ENCODE measurements at places on chromosomes 5 and 9.

DNA sequence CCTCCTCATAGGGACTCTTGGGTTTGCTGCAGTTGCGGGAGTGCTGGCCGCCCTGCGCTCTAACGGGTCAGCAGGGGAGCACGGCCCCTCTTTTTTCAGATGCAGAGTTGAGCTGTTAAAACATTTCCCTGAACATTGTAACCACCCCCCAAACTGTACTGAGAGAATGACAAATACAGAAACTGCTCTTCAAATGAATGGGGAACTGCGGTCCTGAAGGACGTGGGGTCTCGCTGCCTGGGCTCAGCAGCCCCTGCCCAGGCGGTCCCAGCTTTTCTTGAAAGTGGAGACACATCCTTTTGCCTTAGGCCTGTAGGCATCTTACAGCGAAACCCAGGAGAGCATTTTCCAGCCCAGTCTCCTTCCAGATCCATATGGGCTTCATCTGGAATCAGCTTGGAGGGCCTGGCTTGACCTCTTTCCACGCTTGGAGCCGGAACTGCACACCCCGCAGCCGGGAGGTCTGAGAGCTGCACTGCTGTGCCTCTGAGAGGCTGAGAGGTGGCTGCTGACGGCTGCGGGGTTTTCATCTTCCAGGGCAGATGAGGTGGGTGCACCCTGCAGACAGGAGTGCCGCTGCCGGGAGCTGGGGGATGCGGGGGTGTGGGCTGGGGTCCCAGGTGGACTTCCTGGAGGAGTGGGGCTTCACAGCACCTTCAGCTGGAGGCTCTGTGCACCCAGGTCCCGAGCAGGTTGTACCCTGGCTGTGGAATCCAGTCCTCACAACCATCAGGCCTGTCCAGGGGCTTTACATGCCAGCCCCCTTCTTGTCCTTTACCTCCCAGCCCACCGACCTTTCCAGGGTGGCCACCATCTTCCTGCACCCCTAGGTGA, 1.2 kb upstream of the AGPAT2 start:
- no peaks in the 10 kb centered on the region for H3K4me1 ChIP-seq
- H3K4me3 ChIP-seq = no peak overlapping the region
- H3K27me3 ChIP-seq = no peaks in the 10 kb centered on the region
- no peaks in the 10 kb centered on the region for H3K36me3 ChIP-seq
- H3K27ac ChIP-seq = no peak overlapping the region

DNA sequence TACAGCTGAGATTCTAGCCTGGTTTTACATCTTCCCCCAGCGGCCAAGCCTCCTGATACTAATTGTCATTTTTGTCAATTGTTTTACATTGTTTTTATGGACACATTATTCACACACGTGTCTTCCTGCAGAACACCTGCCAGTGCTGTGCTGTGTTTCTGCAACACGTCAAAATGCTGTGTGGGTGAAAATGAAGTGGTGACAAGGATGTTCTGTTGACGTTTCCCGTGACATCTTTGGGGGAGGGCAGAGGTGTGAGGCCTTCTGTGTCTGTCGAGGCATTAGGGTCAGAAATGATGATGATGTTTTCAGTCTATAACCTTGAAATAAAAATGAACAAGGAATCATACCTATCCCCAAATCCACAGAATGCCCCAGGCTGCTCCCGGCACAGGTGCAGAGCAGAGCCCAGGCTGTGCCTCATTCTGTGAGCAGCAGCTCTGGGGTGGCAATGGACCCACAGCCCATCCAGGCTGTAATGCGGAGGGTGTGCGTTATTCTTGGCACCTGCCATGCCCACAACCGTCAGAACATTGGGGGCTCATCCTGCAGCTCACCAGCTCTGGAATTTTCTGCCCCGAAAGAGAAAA, 23.6 kb upstream of the CEP72 start:
- H3K4me3 ChIP-seq = no peak overlapping the region
- DNase-seq = no peak
- H3K4me1 ChIP-seq = no peaks in the 10 kb centered on the region
- no peaks in the 10 kb centered on the region for H3K27me3 ChIP-seq
- no peak overlapping the region for H3K27ac ChIP-seq
- H3K36me3 ChIP-seq = no peaks in the 10 kb centered on the region

- H3K27me3 ChIP-seq = no peaks in the 10 kb centered on the region
- no peaks in the 10 kb centered on the region for H3K36me3 ChIP-seq
- H3K4me3 ChIP-seq = no peak overlapping the region
- DNase-seq = no peak
- H3K27ac ChIP-seq = no peak overlapping the region
These were observed 62.3 kb downstream of the GTF3C4 start for GRCh38 chr9:132732326-132733259.

GRCh38 chr9:137682428-137683105, 63.8 kb downstream of the EHMT1 start:
- H3K27ac ChIP-seq = no peak overlapping the region
- no peaks in the 10 kb centered on the region for H3K36me3 ChIP-seq
- no peaks in the 10 kb centered on the region for H3K4me1 ChIP-seq
- no peaks in the 10 kb centered on the region for H3K27me3 ChIP-seq

DNA sequence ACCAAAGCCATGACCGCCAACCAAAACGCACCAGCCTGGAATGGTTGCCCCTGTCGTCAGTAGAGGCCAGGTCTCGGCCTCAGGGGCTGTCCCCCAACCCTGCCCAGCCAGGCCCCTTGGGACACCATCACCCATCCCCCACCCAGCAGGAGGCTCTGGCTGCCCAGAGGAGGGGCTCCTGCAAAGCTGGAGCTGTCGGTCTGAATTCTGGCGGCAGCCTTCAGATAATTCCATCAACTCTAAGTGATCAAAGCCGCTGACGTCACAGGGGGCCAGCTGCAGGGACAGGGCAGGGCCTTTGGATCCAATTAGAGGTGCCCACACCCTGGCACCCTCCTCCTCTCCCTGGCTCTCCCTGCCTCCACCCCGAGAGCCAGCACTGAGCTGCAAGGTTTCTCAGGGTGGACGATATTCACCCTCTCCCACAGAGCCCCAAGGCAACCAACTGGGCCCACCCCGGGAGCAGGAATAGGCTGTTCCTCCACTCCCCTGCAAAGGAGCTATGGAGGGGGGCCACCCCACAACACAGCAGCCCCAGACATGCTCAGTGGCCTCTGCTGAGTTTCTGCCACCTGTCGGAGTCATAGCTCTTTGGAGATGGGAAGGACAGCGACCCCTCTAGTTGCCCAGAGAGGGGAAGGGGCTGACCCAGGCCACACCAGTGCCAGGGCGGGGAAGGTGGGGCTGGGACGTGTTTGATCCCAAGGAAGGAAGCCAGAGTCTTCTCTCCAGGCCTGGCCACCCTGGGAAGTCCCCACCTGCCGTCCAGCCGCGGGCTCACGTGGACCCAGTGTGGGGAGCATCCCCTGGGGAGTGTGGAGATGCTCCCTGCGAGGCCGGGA, 78.4 kb downstream of the NTNG2 start:
- no peak overlapping the region for H3K4me3 ChIP-seq
- no peaks in the 10 kb centered on the region for H3K27me3 ChIP-seq
- H3K27ac ChIP-seq = no peak overlapping the region
- no peaks in the 10 kb centered on the region for H3K36me3 ChIP-seq
- no peak for DNase-seq

DNA sequence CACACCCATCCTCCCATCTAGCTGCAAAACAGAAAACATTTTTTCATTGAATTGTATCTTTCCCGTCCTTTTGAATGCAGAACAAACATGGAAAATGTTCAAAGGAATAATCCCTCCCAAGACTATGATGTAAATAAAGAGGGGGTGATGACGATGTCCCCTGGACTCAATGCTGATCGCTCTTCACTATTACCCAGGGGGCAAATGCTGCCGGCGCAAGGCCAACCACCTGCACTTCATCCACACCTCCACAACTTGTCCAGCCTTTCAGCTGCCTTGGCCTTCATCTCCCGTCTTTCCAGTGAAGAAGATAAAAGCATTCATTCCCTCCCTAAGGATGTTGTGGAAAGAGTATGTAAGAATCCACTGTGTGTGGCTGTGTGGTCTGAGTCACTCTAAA, 240.3 kb downstream of the AGTPBP1 start:
- no peaks in the 10 kb centered on the region for H3K4me1 ChIP-seq
- H3K27me3 ChIP-seq = no peaks in the 10 kb centered on the region
- H3K36me3 ChIP-seq = no peaks in the 10 kb centered on the region

DNA sequence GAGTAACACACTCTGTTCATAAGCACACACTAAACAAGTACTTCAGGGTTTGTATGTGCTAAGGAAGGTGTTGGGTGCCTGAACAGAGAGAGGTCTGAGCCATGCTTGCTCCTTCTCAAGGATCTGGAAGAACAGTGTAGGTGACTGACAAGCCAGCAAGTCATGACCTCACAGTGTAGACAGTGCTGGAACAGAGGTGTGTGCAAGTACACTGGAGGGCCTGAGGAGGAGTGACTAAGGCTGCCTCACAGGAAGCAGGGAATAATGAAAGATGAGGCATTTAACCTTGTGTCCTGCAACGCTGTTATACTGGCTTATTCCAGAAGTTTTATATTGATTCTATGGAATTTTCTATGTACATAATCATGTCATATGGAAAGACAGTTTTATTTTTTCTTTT, 83.9 kb downstream of the TMEM174 start:
- no peaks in the 10 kb centered on the region for H3K4me1 ChIP-seq
- H3K27ac ChIP-seq = no peak overlapping the region
- H3K4me3 ChIP-seq = no peak overlapping the region
- H3K27me3 ChIP-seq = no peaks in the 10 kb centered on the region
- no peak for DNase-seq

DNA sequence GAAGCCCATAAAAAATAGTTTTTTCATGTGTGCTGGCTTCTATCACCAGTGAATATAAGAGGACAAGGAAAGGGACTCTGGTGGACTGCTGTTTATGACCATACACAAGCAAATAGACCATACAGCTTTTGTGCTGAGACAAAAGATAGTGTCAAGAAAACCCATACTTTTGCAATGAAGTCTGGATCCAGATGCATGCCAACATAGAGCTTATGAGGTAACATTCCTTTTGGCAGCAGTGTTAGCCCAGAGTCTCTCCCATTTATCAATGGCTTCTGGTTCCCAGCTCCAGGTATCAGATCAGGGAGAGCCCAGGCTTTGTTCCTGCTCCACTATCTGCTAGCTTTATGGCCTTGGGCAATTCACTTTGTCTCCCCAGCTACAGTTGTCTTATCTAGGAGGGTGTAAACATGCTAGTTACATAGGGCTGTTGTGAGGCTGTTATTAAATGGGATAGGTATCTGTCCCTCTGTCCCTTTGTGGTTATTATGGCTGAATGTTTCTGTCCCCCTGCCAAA, 55.6 kb downstream of the CCDC192 start:
- no peak for DNase-seq
- H3K36me3 ChIP-seq = no peaks in the 10 kb centered on the region
- no peak overlapping the region for H3K4me3 ChIP-seq

DNA sequence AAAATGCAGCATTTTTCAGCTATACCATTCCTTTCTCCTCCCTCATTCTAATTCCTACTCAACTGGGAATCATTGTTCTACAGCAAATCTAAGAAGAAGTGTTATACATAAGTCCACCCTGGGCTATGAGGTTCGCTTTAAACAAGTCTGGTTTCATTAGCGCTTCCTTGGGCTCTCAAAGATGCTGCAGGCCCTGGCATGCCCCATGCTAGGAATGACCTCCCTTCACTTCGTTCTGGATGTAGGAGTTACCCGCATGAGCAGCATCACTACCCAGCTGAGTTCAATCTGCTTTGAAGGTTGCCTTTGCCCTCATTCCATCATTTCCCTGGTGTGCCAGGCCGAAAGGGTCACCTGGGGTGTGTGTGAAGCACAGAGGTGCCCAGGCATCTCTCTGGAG, 35.4 kb downstream of the F2R start:
- H3K27me3 ChIP-seq = no peaks in the 10 kb centered on the region
- H3K36me3 ChIP-seq = no peaks in the 10 kb centered on the region
- H3K4me1 ChIP-seq = no peaks in the 10 kb centered on the region
- no peak overlapping the region for H3K27ac ChIP-seq

DNA sequence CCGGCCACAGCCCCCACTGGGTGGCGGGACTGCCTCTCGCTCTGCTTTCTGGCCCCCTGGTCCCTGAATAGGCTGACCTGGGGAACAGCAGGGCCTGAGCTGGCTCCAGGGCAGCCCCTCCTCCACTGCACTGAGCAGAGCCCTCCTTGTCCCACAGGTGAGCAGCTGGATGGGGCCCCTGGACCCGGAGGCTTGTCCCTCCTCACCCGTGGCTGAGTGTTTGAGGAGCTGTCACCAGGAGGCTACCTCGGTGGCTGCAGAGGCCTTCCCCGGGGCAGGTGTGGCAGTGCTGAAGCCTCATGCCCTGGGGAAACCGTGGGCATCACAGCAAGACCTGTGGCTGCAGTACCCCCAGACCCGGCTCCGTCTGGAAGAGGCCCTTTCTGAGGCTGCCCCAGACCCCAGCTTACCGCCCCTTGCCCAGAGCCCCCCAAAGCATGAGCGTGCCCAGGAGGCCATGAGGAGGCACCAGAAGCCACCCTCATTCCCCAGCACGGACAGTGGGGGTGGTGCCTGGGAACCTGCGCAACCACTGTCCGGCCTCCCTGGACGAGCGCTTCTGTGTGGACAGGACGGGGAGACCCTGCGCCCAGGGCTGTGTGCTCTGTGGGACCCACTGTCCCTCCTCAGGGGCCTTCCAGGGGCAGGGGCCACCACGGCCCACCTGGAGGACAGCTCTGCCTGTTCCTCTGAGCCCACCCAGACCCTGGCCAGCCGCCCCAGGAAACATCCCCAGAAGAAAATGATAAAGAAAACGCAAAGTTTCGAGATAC, 28.5 kb upstream of the LRRC14B start:
- no peaks in the 10 kb centered on the region for H3K27me3 ChIP-seq
- DNase-seq = no peak
- no peak overlapping the region for H3K27ac ChIP-seq
- no peaks in the 10 kb centered on the region for H3K36me3 ChIP-seq

GRCh38 chr5:108867656-108868055, 120.0 kb downstream of the FER start:
- H3K4me3 ChIP-seq = no peak overlapping the region
- H3K36me3 ChIP-seq = no peaks in the 10 kb centered on the region
- H3K27me3 ChIP-seq = no peaks in the 10 kb centered on the region
- no peak overlapping the region for H3K27ac ChIP-seq
- DNase-seq = no peak
- H3K4me1 ChIP-seq = no peaks in the 10 kb centered on the region

GRCh38 chr5:1208743-1209488, 7.5 kb downstream of the SLC6A19 start:
- H3K27ac ChIP-seq = no peak overlapping the region
- H3K27me3 ChIP-seq = peaks cover 3% of the 10 kb centered on the region
- H3K4me3 ChIP-seq = no peak overlapping the region
- H3K36me3 ChIP-seq = peaks cover 5% of the 10 kb centered on the region

GRCh38 chr9:131697097-131697496, 42.8 kb downstream of the RAPGEF1 start:
- H3K27me3 ChIP-seq = no peaks in the 10 kb centered on the region
- peaks cover 6% of the 10 kb centered on the region for H3K4me1 ChIP-seq
- no peaks in the 10 kb centered on the region for H3K36me3 ChIP-seq
- H3K27ac ChIP-seq = peak overlapping the region; percentile 59
- DNase-seq = peak; percentile 71

GRCh38 chr5:3313569-3313968, 282.1 kb upstream of the IRX1 start:
- H3K4me3 ChIP-seq = no peak overlapping the region
- no peak for DNase-seq
- no peaks in the 10 kb centered on the region for H3K4me1 ChIP-seq
- H3K36me3 ChIP-seq = no peaks in the 10 kb centered on the region
- H3K27ac ChIP-seq = no peak overlapping the region

- H3K27ac ChIP-seq = no peak overlapping the region
- no peak for DNase-seq
- no peaks in the 10 kb centered on the region for H3K36me3 ChIP-seq
- no peaks in the 10 kb centered on the region for H3K4me1 ChIP-seq
- H3K27me3 ChIP-seq = no peaks in the 10 kb centered on the region
These were observed 139.3 kb upstream of the SLIT3 start for GRCh38 chr5:169440107-169440705.
